GM19239 (cell line): ENCODE measurements at places on chromosomes 13 and 19.

DNA sequence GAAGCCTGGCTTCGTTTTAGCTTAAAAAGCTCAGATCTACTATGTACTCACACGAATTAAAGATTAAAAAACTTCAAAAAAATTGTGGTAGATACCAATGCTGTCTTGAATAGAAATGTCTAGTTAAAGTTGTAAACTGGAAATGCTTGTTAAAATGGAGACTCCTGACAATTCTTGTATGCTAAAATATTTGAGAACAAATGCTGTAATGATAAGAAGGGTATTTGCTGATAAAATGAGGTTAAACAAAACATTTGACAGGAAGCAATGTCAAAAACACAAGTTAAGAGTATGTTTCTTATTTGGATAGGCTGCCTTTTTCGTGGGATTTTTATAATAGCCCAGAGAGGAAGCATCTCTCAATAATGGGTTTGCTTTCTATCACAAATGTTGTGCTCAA lies 48.0 kb upstream of the POSTN start:
- DNase-seq, result no peak

DNA sequence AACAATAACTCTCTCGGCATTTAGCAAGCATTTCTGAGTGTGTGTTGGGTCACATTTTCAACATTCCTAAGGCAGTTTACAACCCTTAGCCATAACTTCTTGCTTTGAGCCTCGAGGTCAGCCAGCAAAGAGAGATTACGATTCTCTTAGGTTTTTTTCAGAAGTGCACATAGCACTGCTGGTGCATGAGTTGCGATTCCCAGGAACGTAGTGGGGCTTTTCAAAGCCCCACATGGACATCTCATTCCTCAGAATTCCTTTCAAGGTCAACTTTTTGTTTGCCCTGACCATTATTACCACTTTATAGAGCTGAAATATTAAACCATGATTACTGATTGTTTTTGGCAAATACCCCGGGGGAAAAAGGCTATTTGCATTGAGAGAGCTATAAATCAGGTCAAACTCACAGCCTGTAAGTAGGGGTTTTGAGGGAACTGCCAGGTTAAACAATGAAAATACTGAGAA lies 705.3 kb downstream of the GPC5 start:
- DNase-seq, result no peak

GRCh38 chr19:48511800-48512503 lies at the start of gene LMTK3:
Gene LMTK3, minus strand, starts transcription at chr19:48511835. Its CDS starts 259 bp downstream, at chr19:48511576.
- no peak for DNase-seq

- no peak for DNase-seq
These were observed 1.4 kb upstream of the KCNN1 start for GRCh38 chr19:17965370-17966128.

GRCh38 chr13:109939180-109939579 lies 152.8 kb upstream of the IRS2 start:
- no peak for DNase-seq

DNA sequence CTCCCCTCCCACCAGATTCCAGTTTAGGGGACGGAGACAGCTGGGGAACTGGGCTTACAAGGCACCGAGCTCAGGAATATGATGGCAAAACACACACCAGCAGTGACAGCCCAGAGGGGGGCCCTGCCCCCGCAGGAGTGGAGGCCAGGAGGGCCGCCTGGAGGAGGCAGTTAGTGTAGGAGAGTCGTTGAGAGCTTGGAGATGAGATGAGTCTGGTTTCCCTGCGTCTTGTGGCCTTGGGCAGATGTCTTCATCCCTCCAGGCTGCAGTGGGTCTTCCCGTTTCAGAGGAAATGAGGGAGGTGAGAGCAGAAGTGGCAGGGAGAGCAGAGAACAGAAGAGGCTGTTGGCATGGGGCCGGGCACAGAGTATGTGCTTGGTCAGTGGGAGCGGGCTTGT lies 4.9 kb downstream of the CELF5 start:
- no peak for DNase-seq

DNA sequence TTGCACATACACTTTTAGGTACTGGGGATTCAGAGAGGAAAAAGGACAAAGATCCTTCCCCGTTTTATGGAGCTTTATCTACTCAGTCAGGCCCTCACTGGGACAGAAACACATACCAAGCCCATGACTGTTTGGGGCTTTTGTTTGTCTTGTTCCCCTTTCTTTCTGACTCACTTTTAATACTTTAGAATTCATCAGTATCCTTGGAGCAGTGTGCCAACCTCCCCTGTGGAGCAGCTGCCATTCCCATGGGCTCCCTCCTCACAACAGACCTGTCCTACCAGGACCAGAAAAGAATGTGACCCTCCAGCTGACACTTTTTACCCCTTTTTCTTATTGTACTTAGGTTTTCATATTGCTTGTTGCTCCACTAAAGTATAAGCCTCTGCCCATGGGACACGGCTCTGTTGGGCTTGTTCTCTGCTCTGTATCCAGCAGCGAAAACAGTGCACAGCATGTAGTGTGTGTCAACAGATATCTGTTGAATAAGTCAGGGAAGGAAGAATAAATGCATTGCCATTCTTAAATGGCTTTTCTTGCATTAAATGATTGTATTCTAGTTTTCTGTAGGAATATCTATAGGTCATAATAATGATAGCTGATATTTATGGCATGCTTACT lies 431.1 kb downstream of the EFNB2 start:
- no peak for DNase-seq

DNA sequence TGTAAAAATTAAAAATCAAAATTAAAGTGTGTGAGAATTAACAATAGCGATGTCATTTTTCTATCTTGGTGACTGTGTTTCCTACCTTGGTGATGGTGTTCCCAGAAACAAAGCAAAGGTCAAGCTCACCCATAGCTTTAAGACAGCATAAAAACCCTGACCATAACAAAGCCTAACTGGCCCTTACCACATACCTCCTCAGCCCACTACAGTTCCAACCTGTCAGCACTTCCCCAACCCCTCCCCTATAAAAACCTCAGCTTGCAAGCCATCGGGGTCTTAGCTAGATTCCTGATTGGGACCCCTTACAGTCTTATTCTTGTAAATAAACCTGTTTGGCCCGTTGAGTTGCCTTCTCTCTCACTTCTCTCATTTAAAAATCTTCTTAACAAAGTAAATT lies 484.4 kb upstream of the PCDH20 start:
- no peak for DNase-seq
